WTC11 (cell line): ENCODE measurements at places on chromosomes 2 and 18.

GRCh38 chr18:59923539-59924196, 23.9 kb downstream of the PMAIP1 start:
- no peak for DNase-seq

DNA sequence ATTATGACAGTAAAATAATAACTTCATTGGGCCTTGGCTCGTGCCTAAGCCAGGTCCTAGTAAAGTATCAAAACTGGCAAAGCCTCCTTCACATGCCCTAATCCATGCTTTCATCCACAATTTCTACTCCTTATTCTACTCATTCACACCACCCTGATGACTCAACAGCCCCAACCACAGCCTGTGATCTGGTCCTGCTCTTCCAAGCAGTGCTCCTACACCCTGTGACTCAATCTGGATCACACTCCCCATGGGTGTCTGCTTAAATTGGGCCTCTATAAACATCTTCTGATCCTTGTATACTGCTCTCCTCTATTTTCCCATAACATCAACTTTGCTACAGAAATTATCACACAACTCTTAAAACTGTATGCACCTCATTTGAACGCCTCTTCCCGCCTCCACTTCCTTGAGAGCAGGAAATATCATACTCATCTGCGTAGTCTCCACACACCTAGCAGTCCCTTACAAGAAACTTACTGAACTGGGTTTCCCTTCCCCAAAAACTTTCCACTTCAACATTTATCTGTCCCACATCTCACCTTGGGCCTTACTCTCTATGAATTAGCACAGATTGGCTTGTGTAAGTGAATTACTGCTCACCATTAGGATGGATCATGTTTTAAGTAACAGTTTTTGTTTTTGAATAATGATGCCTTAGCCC, 15.9 kb downstream of the GTF3C3 start:
- no peak for DNase-seq

GRCh38 chr2:106825161-106825560, 60.8 kb downstream of the ST6GAL2 start:
- no peak for DNase-seq

DNA sequence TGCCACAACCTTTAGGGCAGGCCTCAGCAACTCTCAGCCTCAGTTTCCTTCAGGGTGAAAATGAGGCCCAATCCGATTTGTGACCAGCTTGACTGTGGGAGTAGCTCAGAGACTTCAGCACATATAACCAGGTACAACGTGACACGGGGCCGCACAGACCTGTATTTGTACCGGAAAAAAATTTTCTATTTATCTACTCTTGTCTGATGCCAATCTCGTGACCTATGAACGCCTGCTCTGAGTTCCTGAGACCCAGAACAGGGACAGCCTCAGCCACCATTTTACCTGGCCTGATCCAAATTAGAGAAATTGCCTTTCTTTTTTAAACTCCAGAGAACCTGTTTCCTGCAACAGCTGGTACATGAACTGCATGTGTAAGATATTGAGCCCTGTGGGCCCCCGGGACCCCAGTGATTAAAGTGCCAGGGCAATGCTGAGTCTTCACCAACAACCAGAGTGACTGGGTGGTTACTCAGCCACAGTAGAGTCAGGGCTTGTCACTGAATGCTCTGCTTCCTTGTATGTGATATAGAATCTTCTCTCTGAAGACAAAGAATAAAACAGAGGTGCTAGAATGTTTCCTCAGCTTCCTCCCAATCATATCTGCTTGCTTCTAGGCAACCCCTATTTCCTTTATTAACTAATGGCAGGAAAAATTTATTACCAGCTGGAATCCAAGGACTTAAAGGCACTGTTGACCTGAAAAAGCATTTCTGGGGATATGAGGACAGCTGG, 47.8 kb upstream of the FZD7 start:
- DNase-seq, result no peak

GRCh38 chr2:150710916-150711315, 223.4 kb upstream of the RND3 start:
- DNase-seq, result no peak

- DNase-seq, result no peak
Measured at GRCh38 chr18:4157352-4157751, 297.8 kb downstream of the DLGAP1 start.
